Aorta (tissue), 5 donors: ENCODE measurements at places on chromosomes 6 and 20. TPM values are rescaled to one million over a fixed set of nuclear protein-coding genes. Genes with fewer than 3 reads are reported as not detected.

DNA sequence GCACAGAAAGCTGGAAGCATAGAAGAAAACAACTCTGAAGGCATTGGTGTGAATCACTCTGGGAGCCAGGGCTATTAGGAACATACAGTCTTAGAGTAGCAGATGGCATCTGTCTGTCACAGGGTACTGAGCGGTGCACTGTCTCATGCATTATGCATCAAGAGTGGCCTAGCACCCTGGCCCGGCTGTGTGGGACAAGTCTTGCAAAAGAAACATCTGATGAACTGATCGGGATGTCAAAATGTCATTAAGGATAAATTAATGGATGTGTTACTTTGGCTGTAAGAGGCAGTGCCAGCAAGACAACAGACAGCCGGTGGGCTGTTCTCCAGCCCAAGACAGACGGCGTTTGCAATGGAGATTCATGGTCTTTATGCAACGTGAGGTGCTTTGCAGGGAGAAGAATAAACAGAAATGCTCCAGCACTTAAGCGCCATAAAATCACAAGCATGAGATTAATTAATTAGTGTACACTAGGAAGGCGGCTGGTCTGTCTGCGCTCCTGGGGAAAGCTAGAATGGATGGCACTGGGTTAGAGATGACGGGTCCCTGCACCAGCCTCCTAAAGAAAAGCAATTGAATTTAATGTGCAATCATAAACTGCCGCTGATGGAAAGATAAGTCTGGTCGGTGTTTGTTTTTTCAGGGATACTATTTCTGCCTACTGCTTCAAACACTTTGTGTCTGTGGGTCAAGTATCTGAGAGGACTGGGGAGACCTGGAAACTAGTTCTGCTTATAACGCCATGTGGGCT is 600.6 kb upstream of the CHD6 start:
- H3K27me3 ChIP-seq, result no peaks in the 10 kb centered on the region
- no peaks in the 10 kb centered on the region for H3K36me3 ChIP-seq
- H3K27ac ChIP-seq, result no peak overlapping the region
- no peaks in the 10 kb centered on the region for H3K4me1 ChIP-seq
- DNase-seq, result no peak

DNA sequence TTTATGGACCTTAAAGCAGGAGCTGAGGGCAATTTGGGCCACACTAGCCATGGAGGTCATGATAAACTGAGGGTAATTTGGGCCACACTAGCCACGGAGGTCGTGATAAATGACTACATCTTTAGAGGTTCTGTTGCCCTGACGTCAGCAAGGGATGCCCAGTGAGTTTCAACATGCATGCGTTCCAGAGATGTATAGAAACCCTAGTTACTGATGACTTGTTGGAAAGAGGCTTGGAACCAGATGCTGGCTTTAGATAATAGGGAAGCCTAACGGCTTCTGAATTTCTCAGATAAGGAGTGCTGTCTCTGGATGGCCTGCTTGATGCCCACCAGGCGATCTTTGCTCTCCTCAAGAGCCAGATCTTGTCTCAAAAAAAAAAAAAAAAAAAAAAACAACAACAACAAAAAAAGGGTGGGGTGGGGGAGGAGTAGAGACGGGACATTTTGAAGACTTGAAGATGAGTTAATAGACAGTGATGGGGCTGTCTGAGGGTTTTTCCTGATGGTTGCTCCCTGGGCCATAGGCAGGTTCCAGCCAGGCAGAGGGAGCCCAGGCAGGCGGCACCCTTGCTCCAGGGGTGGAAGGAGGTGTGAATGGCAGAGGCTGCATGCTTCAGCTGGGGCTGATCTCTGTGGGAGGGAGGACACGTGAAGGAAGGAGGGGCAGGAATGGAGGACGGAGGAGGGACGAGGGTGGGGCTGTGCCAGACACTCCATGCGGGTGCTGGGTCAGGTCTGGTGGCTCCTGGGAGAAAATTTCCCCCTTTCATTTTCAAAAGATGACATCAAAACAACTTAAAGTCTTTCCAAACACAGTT is 27.0 kb upstream of the FRMD1 start:
- H3K36me3 ChIP-seq, result no peaks in the 10 kb centered on the region
- H3K4me3 ChIP-seq, result no peak overlapping the region
- no peaks in the 10 kb centered on the region for H3K27me3 ChIP-seq
- H3K27ac ChIP-seq, result no peak overlapping the region
- no peaks in the 10 kb centered on the region for H3K4me1 ChIP-seq

DNA sequence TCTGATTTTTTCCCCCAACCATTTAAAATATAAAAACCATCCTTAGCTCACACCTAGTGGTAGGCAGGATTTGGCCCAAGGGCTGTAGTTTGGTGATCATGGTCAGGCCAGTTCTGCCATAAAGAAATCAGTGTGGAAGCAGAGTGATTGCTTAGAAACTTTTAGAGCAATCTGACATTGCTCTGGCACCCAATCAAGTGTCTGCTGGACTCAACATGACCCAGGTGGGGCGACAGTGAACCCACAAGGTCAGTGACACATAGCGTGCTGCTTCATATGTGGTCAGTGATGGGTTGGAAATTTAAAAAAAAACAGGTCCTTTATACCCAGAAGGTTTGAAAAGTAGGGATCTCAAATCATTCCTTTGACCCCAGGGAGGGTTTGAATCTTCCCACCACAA is 107.9 kb downstream of the BANF2 start:
- H3K27ac ChIP-seq, result no peak overlapping the region
- H3K27me3 ChIP-seq, result no peaks in the 10 kb centered on the region
- H3K36me3 ChIP-seq, result no peaks in the 10 kb centered on the region
- no peak overlapping the region for H3K4me3 ChIP-seq
- H3K4me1 ChIP-seq, result peaks cover 3% of the 10 kb centered on the region

- H3K27ac ChIP-seq, result no peak overlapping the region
- H3K4me1 ChIP-seq, result no peaks in the 10 kb centered on the region
- H3K27me3 ChIP-seq, result no peaks in the 10 kb centered on the region
- no peak overlapping the region for H3K4me3 ChIP-seq
- no peaks in the 10 kb centered on the region for H3K36me3 ChIP-seq
Measured at GRCh38 chr6:128410584-128410983, 109.8 kb downstream of the PTPRK start.

GRCh38 chr6:18036781-18037180 is 49.3 kb upstream of the KIF13A start:
- no peaks in the 10 kb centered on the region for H3K4me1 ChIP-seq
- no peaks in the 10 kb centered on the region for H3K27me3 ChIP-seq
- no peak for DNase-seq
- H3K4me3 ChIP-seq, result no peak overlapping the region
- H3K36me3 ChIP-seq, result no peaks in the 10 kb centered on the region
- H3K27ac ChIP-seq, result no peak overlapping the region

GRCh38 chr6:90444160-90444714 is 142.6 kb downstream of the MAP3K7 start:
- no peak overlapping the region for H3K4me3 ChIP-seq
- no peaks in the 10 kb centered on the region for H3K27me3 ChIP-seq
- no peaks in the 10 kb centered on the region for H3K36me3 ChIP-seq

DNA sequence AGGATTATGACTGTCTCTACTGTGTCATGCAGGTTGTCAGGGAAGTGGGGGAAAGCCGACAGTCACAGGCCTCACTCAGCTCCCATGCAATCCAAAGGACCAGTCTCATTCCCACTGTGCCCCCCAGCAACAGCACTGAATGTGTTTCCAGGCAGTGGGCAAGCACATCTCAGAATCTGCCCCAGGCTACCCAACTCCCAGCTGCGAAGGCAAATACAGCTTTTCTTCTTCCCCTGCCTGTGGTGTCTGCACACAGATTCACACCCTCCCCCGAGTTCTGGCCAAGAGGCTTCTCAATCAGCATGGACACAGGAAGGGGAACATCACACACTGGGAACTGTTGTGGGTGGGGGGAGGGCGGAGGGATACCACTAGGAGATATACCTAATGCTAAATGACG is 75.3 kb downstream of the SNAP91 start:
- no peak for DNase-seq
- no peak overlapping the region for H3K27ac ChIP-seq
- H3K4me1 ChIP-seq, result no peaks in the 10 kb centered on the region
- no peak overlapping the region for H3K4me3 ChIP-seq
- H3K27me3 ChIP-seq, result no peaks in the 10 kb centered on the region

Gene OPRM1
- not detected for total RNA-seq

Gene MATN4
- total RNA-seq, result 0.42 TPM

DNA sequence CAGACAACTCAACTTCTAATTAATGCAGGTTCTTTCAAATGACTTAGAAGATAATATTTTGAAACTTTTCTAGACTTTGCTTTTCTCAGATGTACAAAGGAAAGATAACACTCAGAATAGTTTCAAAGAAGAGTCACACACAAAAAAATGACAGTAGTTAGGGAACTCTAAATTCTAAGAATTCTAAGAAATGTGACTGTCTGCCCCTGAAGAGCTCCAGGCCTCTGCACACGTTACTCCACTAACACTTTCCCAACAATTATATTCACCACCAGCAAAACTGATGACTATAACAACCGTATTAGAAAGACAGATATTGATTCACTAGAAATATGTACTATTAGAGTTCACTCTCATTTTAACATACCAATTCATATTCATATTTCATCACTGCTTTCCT is 133.3 kb upstream of the SMLR1 start:
- no peaks in the 10 kb centered on the region for H3K27me3 ChIP-seq
- no peaks in the 10 kb centered on the region for H3K36me3 ChIP-seq
- no peak overlapping the region for H3K27ac ChIP-seq
- no peaks in the 10 kb centered on the region for H3K4me1 ChIP-seq
- no peak for DNase-seq

DNA sequence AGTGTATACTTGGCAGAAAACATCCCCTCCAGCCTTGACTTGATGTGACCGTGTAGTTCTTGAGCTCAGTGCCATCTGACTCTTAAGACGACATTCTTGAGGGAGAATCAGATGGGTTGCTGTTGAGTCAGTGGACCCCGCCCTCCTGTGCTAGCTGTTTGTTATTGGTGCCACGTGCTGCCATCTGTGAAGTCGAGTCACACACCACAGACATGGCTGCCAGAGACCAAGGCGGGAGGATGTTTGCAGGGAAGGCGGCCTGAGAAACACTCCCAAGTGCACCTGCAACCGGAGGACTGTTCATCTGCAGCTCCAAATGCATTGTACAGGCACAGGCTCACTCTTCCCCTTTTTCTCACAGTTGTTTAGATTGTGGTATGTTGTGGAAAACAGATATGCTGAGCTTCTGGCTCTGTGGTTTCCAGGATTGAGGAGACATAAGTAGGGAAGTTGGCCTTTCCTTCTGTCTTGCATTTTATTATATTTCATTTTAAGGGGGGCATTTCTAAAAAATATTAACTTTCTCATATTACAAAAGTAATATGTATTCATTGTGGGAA is 345.3 kb upstream of the ZFP64 start:
- DNase-seq, result no peak
- no peaks in the 10 kb centered on the region for H3K4me1 ChIP-seq
- no peak overlapping the region for H3K4me3 ChIP-seq
- no peak overlapping the region for H3K27ac ChIP-seq
- H3K27me3 ChIP-seq, result no peaks in the 10 kb centered on the region
- H3K36me3 ChIP-seq, result no peaks in the 10 kb centered on the region

GRCh38 chr6:162200945-162201690 is 526.4 kb downstream of the PRKN start:
- H3K4me1 ChIP-seq, result no peaks in the 10 kb centered on the region
- no peak for DNase-seq
- no peaks in the 10 kb centered on the region for H3K27me3 ChIP-seq
- H3K27ac ChIP-seq, result no peak overlapping the region
- H3K4me3 ChIP-seq, result no peak overlapping the region

- DNase-seq, result no peak
- H3K4me3 ChIP-seq, result no peak overlapping the region
- H3K4me1 ChIP-seq, result no peaks in the 10 kb centered on the region
- H3K36me3 ChIP-seq, result no peaks in the 10 kb centered on the region
- no peaks in the 10 kb centered on the region for H3K27me3 ChIP-seq
- H3K27ac ChIP-seq, result no peak overlapping the region
Measured at GRCh38 chr6:106372838-106373501, 12.5 kb downstream of the CRYBG1 start.

Gene FAM217A
- total RNA-seq, result not detected

DNA sequence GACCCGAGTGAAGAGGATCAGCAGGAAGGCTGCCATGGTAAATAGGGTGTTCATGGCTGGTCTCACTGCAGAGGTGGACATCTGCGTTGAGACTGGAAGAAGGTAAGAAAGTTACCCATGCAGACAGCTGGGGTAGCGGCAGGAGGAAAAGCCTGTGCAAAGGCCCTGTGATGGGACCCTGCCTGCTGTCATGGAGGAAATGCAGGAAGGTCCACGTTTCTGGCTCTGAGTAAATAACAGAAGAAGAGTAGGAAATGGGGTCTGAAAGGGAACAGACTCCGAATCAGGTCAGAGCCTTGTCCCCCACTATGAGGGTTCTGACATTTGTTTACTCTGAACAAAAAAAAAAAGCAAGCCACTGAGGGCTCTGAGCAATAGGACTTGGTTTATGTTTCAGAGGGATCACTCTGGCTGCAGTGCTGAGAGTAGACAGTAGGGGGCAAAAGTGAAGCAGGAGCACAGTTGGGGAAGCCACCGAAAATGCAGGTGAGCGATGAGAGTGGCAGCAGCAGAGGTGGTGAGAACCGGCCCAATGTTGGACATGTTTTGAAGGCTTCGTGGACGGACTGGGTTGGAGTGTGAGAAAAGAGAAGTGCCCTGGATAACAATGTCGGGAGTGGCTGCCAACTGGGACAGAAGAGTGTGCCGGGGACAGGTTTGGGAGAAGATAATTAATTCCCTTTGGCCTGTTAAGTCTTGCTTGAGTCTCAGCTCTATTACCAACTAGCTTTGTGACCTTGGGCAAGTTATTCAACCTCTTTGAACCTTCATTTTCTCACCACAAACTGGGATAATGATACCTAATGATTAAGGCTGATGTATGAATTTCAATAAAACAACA is 57.9 kb upstream of the MAP7 start:
- no peak overlapping the region for H3K4me3 ChIP-seq
- no peaks in the 10 kb centered on the region for H3K27me3 ChIP-seq
- H3K4me1 ChIP-seq, result peaks cover 3% of the 10 kb centered on the region
- peak overlapping the region; percentile 6 for H3K27ac ChIP-seq
- no peaks in the 10 kb centered on the region for H3K36me3 ChIP-seq

- H3K4me1 ChIP-seq, result no peaks in the 10 kb centered on the region
- H3K4me3 ChIP-seq, result no peak overlapping the region
- no peaks in the 10 kb centered on the region for H3K36me3 ChIP-seq
Measured at GRCh38 chr6:138520463-138520862, 21.2 kb upstream of the NHSL1 start.

Gene TMEM244
- total RNA-seq, result not detected

GRCh38 chr6:4533576-4533975 is 242.6 kb upstream of the CDYL start:
- no peak for DNase-seq
- no peak overlapping the region for H3K4me3 ChIP-seq
- no peaks in the 10 kb centered on the region for H3K27me3 ChIP-seq
- no peaks in the 10 kb centered on the region for H3K36me3 ChIP-seq
- H3K4me1 ChIP-seq, result no peaks in the 10 kb centered on the region

Gene TP53INP2
- 12.9 TPM for total RNA-seq
